Suprapubic skin (tissue), 4 donors: ENCODE measurements at places on chromosomes 16 and 17.

DNA sequence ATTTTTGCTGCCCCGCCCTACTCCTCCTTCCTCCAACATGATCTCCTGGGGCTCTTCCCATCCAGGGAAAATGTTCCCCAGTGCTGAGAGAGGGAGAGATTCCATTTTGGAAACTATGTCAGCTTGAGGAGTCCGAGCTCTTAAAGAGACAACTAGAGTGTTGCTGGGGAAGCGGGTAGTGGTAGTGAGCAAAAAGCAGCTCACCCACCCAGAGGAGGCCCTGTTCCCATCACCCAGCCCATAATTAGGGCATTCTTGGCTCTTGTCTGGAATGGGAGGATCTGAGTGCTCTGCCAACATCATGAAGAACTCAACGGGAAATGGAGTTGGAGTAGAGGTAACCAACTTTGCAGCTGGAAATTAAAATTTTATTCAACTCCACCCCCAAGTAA, 9.1 kb upstream of the MSL1 start:
- DNase-seq: no peak

- no peak for DNase-seq
Measured at GRCh38 chr17:10875430-10875851, 37.6 kb upstream of the PIRT start.

- DNase-seq: no peak
Measured at GRCh38 chr17:21250854-21251253, 2.4 kb downstream of the NATD1 start.

- peak; percentile 24 for DNase-seq
Measured at GRCh38 chr17:31400481-31400950, 9.0 kb downstream of the RAB11FIP4 start.

DNA sequence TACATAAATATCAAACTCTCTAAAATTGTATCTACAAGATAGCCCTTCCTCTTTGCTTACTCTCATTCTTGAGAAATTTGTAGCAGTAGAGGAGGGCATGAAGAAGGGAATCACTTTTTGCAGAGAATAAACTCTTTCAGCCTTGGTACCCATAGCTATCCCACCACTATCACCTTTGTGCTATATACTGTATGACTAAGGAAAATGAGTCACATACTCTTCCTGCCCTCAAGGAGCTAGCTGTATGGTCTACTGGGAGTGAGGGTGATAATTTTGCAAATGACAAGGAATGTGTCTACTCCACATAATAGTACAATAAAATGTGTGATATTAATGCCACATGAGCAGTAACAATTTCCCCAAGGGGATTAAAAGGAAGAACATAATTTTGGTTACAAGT, 184.6 kb upstream of the WSB1 start:
- no peak for DNase-seq

GRCh38 chr17:32335046-32335445, 6.9 kb downstream of the C17orf75 start:
- no peak for DNase-seq

DNA sequence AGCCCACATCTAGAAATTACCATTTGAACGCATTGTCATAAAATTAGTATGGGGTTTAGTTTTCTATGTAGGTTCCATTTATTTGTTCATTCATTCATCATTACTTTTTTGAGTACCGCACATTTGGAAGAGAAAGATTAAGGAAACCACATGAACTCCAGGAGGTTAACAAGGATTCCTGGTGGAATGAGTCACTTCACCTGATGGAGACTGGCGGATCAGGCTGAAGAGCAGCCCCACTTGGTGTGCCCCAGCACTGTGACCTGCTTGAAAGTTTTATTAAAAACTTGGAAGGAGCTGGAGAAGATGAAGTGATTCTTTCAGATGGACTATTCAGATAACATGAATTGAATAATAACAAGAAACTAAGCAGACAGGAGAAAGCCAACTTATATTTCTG, 293.6 kb upstream of the CDH11 start:
- DNase-seq: no peak

GRCh38 chr16:76201385-76201784, 75.8 kb upstream of the CNTNAP4 start:
- no peak for DNase-seq

- no peak for DNase-seq
Measured at GRCh38 chr17:57545731-57546342, 199.3 kb downstream of the CCDC182 start.

DNA sequence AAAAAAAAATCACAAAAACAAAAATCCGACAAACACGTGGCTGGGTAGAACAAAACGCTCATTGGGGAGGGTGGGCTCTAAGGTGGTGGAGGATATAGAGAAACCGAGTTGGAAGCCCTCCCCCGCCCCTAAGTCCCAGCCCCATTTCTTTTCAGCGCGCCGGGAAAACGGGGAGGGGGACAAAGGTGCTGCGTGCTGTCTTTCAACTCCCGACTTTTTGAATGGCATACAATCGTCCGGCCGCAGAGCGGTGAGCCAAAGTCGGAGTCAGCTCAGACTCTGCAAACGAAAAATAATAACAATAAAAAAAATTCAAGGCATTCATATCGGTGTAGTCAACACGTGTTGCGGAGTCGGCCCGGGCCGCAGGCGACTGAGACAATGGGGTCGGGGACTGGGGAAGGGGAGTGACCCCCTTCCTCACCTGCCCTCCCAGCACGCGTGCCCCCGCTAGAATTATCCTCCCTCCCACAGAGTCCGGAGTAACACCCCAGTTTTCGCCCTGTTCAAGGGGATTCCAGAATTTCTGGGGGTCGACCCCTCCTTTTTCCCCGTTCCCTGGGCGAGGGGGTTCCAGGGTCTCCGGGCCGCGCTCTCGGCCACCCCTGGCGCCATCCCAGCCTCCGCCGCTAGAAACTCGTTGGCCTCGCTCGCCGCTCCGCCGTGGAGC, 1.7 kb upstream of the IGF2BP1 start:
- DNase-seq: no peak

GRCh38 chr17:78954684-78955083, 25.0 kb downstream of the LGALS3BP start:
- DNase-seq: no peak

GRCh38 chr16:8848231-8848938, 20.4 kb downstream of the CARHSP1 start:
- DNase-seq: no peak

DNA sequence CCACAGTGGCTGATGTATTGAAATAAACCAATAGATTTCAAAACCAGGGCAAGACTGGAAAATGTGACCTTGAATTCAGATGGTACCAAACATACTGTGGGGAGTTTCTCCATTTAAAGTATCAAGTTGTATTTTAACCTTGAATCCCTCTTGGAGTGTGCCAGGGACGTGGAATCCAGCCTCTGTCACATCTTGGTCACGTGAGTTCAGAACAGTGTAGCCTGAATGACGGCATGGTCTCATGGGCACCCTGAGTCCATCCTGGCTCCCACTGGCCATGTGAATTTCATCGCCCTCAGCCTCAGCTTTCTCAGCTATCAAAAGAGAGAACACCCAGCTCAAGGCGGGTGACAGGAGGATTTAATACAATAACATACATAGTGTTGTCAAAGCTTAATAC, 6.8 kb downstream of the ZNF771 start:
- DNase-seq: no peak

- no peak for DNase-seq
Measured at GRCh38 chr17:33904476-33904875, 350.6 kb upstream of the CCL2 start.

- DNase-seq: no peak
Measured at GRCh38 chr16:13029786-13030185, 128.4 kb downstream of the SHISA9 start.

DNA sequence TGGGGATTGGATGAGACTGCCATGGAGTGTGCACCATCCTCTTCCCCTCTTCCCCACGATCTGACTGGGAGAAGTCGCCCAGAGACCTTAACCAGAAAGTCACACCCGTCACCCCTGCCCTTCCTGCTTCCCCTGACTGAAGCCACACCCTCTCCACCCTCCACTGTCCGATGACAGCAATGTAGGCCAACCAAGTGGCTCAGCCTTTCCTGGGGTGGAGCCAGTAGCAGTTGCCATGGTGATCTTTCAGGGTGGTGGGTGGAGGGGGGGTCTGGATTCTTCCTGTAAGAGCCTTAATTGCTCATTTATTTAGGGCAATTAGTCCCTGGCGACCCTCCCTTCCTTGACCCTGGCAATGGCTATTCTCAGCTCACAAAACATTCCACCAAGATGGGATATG, 37.5 kb upstream of the PHB1 start:
- DNase-seq: no peak

DNA sequence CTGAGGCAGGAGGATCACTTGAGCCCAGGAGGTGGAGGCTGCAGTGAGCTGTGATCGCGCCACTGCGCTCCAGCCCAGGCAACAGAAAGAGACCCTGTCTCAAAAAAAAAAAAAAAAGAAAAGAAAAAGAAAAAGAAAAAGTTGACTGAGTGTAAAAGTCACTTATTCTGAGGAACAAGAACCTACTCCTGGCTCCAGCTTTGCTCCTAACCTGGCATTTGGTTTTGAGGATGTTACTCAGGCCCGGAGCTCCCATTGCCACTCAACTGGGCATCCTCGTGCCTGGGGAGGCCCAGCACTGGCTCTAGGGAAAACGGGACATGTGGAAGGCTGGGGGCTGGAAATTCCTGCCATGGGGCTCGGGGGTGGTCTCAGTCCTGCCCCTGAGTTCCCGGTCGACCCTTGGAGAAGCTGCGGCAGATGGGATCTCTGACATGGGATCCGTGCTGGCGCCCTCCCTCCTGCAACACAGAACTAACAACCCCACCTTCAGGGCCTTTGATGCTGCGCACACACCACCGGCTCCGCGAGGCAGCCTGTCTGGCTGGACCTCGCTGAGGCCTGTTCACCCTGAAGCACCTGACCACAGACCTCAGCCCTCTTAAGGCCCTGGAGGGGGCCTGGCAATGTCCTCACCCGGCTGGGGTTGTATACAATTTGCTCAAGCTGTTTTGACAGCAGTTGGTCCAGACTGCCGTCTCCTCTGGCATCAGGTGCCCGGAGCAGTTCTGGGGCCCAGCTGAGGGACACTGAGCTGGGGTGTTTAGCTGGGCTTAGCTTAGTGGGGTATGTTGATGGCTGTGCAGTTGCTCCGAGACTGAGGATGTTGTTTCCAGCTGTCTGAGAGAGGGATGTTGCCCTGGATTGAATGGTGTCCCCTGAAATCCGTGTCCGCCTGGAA, 12.3 kb downstream of the CD7 start:
- DNase-seq: no peak

DNA sequence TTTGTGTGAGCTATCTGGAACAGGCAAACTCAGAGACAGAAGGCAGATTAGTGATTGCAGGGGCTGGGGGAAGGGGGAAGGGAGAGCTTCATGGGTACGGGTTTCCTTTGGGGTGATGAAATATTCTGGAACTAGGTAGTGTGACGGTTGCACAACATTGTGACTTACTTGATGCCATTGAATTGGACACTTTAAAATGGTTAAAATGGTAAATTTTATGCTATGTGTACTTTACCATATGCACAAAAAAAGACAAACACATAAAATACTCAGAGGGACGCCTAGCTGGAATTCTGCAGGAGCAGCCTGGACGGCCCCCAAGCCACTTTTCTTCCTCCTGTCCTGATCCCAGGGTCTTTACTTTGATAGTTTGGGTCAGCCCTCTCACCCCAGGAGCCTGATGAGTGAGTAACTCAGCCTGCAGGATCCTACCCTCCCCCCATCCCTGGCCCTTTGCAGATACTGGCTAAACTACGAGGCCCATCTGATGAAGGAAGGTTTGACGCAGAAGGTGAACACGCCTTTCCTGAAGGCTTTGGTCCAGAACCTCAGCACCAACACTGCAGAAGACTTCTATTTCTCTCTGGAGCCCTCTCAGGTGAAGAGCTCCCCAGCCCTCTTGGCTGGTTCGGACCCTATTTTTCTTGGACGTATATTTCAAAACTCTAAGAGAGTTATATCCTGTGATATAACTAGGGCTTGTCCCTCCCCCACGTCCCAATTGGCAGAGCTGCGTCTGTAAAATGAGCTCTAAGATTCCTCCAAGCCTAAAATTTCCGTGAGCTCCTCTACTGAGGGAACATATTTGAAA, 7.8 kb downstream of the ADGRG3 start:
- DNase-seq: no peak

DNA sequence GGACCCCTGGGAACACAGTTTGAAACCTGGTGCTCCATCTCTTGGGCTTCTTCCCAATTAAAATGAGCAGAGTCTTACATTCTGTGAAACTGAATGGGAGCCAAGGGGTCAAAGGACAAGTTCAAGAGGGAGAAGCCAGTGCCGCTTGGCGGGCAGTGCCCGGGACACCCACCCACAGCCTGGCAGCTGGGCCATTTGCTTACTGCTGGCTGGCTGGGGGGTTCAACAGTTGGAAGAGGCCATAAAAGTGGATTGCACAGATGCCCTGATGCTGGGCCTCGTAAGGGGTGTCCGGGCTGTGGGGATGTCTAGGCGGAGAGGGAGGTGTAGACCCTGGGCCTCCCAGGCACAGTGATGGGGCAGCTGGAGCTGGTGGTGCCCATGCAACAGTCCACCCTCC, 52.1 kb downstream of the CMIP start:
- no peak for DNase-seq

GRCh38 chr16:84047626-84048025, 5.0 kb upstream of the SLC38A8 start:
- no peak for DNase-seq

GRCh38 chr16:1278477-1278876, 22.6 kb downstream of the TPSD1 start:
- DNase-seq: no peak

GRCh38 chr17:70128727-70129238, 40.5 kb upstream of the KCNJ2 start:
- no peak for DNase-seq

- DNase-seq: no peak
Measured at GRCh38 chr16:84810518-84811273, 9.1 kb upstream of the CRISPLD2 start.
